Gastroesophageal sphincter (tissue), 4 donors: ENCODE measurements at places on chromosomes 3 and 15. TPM values are rescaled to one million over a fixed set of nuclear protein-coding genes. Genes with fewer than 3 reads are reported as not detected.

CIP2A gene
- total RNA-seq: 2.1 TPM

TGM4 gene
- not detected for total RNA-seq

- ATAC-seq: no peak
Observed at GRCh38 chr15:31464216-31465082, 137.8 kb downstream of the KLF13 start.

LIPC gene
- total RNA-seq: 0.32 TPM

GRCh38 chr15:56337084-56337725, 28.0 kb upstream of the TEX9 start:
- ATAC-seq: no peak

GRCh38 chr3:186760141-186760833, 23.1 kb upstream of the EIF4A2 start:
- no peak for ATAC-seq

GRCh38 chr15:62186578-62186977, 21.5 kb upstream of the C2CD4B start:
- no peak for ATAC-seq

GRCh38 chr15:74322558-74323180, 44.8 kb downstream of the CYP11A1 start:
- peak; percentile 57 for ATAC-seq

GRCh38 chr3:73030073-73030597, 31.3 kb upstream of the EBLN2 start:
- no peak for ATAC-seq

DPPA4 gene
- total RNA-seq: not detected

GRCh38 chr15:66236806-66237375, 16.7 kb downstream of the MEGF11 start:
- no peak for ATAC-seq

GRCh38 chr3:177883957-177884356, 652.3 kb upstream of the KCNMB2 start:
- no peak for ATAC-seq

- no peak for ATAC-seq
Observed at GRCh38 chr3:128780101-128780837, 54.3 kb downstream of the RAB7A start.

- ATAC-seq: no peak
Observed at GRCh38 chr15:100853676-100854440, 25.8 kb upstream of the ALDH1A3 start.

DNA sequence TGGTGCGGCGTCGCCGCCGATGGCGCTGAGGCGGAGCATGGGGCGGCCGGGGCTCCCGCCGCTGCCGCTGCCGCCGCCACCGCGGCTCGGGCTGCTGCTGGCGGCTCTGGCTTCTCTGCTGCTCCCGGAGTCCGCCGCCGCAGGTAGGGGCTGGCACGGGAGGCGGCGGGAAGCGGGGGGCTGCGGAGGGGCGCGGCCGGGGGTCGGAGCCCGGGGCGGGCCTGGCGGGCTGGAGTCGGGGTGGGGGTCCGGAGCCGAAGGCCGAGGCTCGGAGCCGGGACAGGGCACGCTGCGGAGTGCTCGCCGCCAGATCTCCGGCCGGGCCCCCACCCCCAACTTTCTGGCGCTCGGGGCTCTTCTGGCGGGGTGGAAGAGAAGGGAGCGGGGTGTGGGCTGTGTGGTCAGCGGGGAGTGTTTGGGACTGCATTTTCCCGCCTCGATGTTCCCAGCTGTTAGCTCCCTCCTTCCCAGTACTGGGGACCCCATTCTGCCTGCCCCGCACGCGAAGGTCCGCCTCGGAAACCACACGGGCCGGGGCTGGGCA, 299 bp downstream of the TYRO3 start:
- peak; percentile 6 for ATAC-seq

GOLGA8Q gene
- 7.5 TPM for total RNA-seq

DNA sequence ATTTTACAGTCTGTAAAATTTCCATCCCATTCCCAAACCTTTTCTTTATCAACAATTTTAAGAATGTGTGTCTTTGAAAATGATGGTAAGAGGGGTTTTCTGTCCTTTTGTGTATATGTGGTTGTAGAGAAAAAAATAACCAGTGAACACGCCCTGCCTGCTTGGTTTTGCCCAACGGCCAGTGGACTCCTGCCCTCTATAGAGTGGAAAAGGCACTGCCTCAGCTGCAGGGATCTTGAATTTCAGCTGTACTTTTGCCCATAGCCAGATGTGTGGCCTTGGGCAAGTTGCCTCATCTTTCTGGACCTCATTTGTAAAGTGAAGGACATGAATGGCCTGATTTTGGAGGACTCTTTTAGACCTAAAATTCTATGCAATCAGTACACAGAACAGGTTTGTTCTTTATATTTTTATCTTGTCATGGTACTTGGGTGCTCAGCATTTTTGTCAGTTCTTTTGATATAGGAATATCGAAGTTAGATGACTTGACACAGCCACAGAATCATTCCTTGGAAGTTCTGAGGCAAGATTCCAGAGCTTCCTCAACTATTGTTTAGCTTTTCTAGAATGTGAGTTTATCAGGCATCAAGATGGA, 81.0 kb downstream of the CLDN11 start:
- no peak for ATAC-seq

GRCh38 chr3:181007262-181007661, 17.7 kb upstream of the DNAJC19 start:
- ATAC-seq: no peak

DNA sequence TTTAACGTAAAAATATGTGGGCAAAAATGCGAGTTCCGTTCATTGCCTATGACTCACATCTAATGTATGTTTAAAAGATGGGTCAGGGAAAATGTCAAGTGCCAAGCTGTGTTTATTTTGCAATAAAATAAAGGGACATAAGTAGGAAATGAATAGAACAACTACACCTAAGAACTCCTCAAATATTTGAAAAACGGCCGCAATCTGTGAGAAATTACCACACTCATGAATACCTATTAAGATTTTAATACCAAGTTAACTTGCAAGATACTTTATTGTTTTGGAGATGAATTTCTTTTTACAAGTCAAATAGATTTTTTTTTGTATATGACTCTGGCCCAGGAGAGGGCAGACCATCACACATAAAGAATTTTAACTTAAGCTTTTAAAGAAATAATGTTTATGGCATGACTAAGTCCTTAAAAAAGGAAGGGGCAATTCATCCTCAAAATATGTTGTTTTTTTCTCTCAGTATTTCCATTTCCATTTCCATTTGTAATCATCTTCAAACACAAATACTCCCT, 152.7 kb downstream of the SUCNR1 start:
- ATAC-seq: no peak
